Fibroblast of mammary gland (primary cell): ENCODE measurements at places on chromosomes 5 and 9.

- peak; percentile 46 for DNase-seq
Observed at GRCh38 chr9:127540664-127541041, 71.4 kb upstream of the STXBP1 start.

DNA sequence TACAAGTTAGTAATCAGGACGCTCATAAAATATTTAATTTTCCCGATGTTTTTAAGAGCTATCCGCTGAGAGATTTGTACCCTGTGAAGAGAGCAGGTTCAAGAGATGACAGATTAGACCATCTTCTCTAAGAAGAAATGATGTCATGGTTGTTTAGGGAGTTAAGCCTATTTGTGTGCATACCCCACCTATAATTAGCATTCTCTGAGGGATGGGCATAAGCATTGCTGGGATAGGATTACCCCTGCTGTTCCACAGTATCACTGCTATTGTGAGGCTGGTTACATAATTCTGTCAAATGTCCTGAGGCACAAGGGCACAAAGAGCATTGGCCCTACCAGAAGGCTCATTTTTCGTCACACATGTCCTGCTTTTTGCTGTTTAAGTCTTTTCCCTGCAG, 687.0 kb downstream of the CETN3 start:
- DNase-seq = no peak

DNA sequence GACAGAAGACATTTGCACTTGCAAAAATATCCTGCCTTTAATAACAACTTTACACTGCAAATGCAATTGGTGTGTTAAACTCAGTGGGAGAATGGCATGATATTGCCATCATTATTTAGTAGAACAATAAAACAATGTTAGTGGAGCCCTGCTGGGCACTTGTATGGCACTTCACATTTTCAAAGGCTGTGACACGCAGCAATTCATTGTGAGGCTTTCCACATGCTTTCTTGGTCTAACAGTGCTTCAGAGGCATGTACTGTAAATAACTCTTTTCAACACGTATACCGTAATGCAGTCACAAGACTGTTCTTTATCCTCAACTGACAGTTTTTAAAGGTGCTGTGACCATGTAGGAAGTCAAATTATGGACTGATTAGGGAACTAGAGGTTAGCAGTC, 155.5 kb upstream of the EPB41L4A start:
- DNase-seq = no peak

GRCh38 chr9:2375114-2375513, 246.5 kb upstream of the VLDLR start:
- DNase-seq = no peak

DNA sequence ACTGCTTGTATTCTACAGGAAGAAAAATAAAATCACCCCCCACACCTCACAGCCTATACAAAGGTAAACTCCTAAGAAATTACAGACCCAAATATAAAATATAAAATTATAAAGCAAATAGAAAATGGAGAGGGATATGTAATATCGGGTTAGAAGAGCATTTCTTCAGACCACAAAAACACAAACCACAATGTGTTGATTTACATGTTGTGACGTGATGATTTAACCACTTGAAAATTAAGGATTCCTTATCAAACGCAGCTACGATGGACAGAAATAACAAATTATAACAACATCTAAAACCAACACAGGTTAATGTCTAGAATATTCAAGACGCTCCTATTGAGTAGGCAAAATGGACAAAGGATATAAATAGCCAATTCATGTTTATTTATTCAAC, 26.3 kb downstream of the SSBP2 start:
- no peak for DNase-seq

DNA sequence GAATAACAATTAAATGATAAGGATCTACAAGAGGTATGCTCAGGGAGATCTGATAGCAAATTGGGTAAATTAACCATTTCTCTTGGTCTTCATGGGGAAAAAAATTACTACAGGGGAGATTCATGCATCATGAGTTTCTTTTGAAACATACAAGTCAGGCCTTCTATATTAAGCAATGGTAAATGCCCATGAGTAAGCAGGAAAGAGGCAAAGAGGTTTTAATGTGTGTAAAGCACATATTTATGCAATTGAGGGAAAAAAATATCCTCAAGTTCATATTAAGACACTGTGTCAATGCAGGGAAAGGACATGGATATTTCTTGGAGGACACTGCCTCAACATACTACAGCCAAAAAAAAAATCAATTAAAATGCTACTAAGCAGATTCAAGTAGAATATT, 73.4 kb upstream of the NR4A3 start:
- peak; percentile 58 for DNase-seq

GRCh38 chr9:130343445-130343918, 77.9 kb downstream of the HMCN2 start:
- DNase-seq = no peak

DNA sequence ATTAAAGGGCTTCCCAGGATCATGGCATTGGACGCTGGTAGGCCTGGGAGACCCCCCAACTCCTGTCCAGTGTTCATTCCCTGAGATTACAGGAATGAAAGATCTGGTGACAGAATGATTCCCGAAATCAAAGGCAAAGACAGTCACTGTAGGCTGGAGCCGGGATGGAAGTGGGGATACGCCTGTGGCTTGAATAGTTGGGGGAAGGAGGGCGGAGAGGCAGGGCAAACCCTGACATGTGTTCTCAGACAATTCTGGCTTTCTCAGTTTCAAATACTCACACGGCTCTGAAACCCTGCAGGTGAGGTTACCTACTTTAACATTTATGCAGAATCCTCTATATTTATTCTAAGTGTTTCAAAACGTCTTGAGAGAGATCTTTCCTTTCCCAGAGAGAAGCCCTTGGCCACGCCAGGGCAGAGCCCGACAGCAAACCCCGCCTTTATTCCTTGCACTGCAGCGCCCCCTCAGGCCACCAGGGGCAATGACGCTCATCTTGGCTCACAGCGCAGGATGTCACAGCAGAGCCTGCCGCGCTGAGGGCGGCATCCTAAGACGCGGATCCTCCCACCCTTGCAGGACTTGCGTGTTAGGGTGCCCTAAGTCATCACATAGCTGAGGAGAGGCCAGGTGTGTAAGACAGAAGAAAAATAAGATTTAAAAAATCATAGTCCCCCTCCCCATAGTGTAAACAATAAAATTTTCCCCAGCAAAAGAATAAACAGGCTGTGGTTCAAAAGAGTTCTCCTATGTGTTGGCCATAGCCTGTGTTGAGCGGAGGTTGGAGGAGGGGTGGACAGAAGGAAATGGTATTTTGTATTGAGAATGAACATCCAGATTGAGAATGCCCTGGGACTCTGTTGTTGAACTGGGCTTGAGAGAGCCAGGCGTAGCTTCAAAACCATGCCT, 284.5 kb downstream of the NTRK2 start:
- DNase-seq = peak; percentile 34

GRCh38 chr9:4514252-4515128, 24.2 kb downstream of the SLC1A1 start:
- no peak for DNase-seq

DNA sequence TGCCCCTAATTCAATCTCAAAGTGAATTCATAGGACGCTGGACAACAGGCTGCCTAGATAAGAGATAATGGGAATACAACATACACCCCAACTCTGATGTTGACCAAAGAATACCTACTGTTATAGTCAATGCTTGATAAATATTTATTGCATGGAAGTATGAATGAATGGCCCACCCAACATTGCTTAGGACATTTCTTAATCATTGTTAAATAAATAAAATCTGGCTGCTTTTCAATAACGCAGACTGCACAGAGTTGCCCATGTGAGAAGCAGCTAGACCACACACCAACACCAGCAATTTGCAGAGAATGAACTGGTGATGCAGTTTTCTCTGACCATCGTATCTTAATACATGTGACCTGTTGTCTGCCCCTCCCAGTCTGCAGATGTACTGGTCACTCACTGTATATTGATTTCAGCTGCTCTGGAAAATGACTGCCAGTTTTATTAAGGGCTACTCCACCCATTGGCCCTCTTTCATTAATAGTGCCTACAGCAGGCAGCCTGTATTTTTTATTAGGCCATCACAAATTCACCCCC, 236.2 kb upstream of the WWC1 start:
- no peak for DNase-seq

- DNase-seq = no peak
Observed at GRCh38 chr9:109868207-109868606, 88.2 kb downstream of the PALM2AKAP2 start.

DNA sequence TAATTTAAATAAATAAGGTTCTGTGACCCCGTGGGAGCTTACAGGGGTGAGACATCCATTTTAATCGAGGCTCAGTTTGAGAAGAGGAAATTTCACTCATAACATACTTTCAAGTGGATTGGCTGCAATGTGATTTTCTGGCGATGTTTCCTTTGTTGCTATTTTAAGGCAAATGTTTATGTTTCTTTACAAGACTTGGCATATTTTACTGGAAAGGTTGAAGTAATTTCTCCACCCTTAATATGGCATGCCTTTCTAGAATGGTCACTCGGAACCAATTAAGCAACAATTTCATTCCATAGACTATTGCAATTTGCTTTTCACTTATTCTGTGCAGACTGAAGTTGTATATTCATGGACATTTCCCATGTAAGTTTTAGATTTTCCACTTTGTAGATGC, 438.0 kb upstream of the WWC1 start:
- peak; percentile 3 for DNase-seq

GRCh38 chr5:32280656-32281081, 32.1 kb downstream of the MTMR12 start:
- no peak for DNase-seq

DNA sequence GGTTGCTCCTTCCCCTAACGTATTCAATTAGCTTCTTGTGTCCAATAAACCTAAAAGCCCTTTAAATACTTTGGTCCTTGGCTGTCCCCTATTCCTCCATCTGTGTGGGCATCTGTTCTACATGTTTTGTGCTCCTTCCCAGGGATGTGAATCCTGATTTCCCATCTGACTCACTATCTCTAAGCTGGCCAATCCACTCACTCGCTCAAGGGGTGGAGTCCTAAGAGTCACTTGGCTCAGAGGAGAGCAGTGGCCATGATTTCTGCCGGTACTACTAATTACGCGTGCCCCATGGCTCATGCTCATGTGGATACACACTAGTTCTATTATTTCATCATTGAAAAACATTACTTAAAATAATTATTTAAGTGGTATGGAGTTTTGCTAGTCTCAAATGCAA, 89.6 kb downstream of the TAF11L14 start:
- DNase-seq = peak; percentile 17

- DNase-seq = no peak
Observed at GRCh38 chr9:73474625-73475024, 323.0 kb downstream of the ANXA1 start.

GRCh38 chr5:112684737-112685136, 52.9 kb upstream of the APC start:
- DNase-seq = peak; percentile 35
